GM23248 (cell line): ENCODE measurements at places on chromosomes 3 and 15. TPM values are rescaled to one million over a fixed set of nuclear protein-coding genes. Genes with fewer than 3 reads are reported as not detected.
A peak's percentile ranks its signal among the peaks of the same experiment; 100 is the strongest.

- DNase-seq = peak; percentile 50
Measured at GRCh38 chr15:95937128-95937528, 393.4 kb upstream of the NR2F2 start.

DNA sequence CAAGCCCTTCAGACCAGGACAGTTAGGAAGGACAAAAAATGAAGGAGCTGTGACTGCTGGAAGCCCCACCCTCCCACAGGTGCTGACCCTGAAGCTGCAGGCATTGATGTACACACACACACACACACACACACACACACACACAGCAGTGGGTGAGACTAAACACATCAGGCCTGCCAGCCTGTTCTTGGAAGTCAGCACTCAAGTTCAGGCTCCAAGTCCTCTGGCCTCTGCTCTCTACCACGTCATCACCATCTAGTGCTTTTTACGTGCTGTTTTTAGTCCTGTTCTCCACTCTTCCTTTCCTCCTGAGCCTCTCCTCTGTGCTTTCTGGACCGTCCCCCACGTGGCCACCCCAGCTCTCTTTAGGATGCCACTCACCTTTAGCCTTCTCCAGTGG, 5.4 kb upstream of the KBTBD12 start:
- DNase-seq = no peak

- no peak for DNase-seq
Measured at GRCh38 chr3:14875411-14876175, 56.8 kb downstream of the FGD5 start.

- peak; percentile 86 for DNase-seq
Measured at GRCh38 chr3:159964166-159964973, 24.3 kb upstream of the IL12A start.

GRCh38 chr15:66401130-66402021, 14.7 kb downstream of the MAP2K1 start:
- DNase-seq = peak; percentile 22

DNA sequence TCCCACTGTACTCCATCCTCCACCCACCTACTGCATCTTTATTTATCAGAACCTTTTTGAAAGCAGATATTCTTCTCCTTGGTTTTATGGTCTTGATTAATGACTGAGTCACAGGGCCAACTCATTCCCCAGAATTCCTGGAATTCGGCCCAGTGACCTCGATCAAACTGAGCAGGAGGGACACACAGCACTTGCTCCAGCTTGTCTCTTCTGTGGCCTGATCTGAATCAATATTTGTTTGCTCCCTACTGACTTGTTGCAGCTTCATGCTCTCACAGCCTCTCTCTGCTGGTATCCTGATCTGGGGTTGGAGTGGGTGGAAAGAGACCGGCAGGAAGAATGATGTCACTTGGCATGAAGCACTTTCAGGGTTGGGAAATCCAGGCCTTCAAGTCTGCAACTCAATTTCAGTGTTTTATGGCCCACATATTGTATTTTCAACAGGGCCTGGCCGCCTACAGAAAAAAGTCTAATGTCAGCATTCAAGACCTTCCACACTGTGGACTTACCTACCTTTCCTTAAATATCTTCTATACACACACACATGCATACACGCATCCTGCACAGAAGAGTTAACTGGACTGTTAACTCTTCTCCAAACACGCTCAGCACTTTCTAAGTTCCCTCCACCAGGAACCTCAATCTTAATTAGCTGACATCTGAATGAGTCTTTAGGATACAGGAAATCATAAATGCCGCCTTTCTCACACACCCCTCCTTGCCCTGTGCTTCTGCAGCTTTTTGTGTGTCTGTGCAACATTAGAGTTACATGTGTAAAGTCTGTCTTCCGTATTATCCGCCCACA, 4.6 kb downstream of the ANXA2 start:
- DNase-seq = peak; percentile 95

- DNase-seq = no peak
Measured at GRCh38 chr15:85955501-85956391, 123.9 kb upstream of the AGBL1 start.

DNA sequence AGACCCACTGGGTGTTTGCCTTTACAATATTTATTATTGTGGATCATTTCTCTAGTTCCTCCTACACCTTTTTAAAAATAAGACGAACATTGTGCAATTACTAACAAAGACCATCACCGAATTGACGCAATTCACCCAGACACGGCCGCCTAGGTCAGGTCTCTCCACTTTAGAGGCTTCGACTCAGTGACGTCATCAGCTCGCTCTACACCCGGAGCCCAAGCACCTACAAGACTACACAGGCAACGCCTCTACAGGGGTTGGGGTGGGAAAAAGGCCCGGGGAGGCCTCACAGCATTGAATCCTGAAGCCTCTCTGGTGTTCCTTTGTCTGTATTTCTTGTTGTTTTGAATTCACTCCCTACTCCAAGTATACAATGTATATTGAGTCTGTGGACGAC, 16.6 kb downstream of the ZIC4 start:
- DNase-seq = no peak

- peak; percentile 88 for DNase-seq
Measured at GRCh38 chr15:77402740-77403379, 17.0 kb downstream of the PEAK1 start.

GRCh38 chr3:188102861-188103547, 51.0 kb upstream of the LPP start:
- peak; percentile 56 for DNase-seq

DNA sequence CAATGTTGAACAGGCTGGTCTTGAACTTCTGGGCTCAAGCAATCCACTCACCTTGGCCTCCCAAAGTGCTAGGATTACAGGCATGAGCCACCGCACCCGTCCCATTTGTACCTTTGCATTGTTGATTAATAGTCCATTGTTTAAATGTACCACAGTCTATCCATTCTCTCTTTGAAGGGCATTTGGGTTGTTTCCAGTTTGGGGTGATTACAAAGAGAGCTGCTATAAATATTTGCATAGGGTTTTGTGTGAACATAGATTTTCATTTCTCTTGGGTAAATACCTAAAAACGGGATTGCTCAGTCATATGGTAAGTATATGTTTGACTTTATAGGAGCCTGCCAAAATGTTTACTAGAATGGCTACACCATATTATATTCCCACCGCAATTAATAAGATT, 13.7 kb upstream of the PTPRG start:
- DNase-seq = no peak

- DNase-seq = peak; percentile 23
Measured at GRCh38 chr15:93088981-93089726, at the start of gene RGMA. Gene RGMA, minus strand, starts transcription at chr15:93089211. Its CDS starts 279 bp downstream, at chr15:93088932.

DNA sequence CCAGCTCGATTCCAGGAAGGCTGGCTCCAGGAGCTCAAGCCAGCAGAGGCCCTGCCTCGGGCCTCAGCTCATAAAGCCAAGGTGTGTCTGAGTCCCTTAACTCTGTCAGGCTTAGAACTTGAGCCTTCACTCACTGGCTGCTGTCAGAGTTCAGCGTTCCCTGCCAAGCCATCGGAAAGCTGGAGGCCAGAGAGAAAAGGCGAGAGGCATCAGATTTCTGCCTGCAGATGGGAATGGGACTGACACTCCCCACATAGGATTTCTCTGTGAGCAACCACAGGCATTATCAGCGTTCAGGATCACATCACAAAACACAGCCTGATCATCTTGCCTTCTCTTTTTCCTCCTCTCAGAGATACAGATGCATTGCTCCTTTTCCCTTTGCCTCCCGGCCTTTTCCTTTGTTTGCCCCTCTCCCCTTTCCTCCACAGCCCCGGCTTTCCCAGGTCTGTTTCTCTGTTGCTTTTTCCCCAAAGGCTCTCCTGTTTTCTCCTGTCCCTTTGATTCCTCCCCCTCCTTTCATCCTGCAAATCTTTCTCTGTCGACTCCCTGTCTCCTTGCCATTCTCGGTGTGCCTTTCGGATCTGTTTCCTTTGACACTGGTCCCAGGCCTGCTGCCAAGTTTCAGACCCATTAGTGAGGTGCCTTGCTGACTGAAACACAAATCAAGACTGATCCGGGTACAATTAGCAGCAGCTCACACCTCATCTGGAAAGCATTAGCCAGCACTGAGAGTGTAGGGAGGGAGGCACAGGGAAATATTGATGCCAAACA, 44.5 kb upstream of the BOC start:
- DNase-seq = peak; percentile 66

DNA sequence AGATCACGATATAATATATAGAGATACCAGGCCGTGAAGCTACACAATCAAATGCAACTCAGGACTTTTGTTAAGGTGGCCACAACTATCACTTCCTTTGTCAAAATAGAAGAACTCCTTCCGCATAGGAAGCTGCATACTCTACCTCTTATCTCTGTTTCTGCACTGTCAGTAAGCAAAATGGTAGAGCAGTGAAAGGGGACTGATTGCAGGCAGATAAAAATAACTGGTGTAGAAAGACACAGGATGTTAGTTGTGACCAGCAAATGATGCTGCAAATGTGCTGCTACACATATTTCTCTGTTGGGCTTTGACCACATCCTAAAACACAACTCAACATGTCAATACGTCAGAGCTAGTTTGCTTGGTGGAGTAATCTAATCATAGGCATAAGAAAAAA, 16.3 kb upstream of the TRAT1 start:
- no peak for DNase-seq

GRCh38 chr3:186969607-186970006, 39.3 kb downstream of the ST6GAL1 start:
- no peak for DNase-seq

Gene SETD5
- 31.7 and 35.0 TPM in 2 replicates for polyA plus RNA-seq

Gene LRRK1
- 5.9 and 6.4 TPM in 2 replicates for polyA plus RNA-seq

Gene ERICH6
- 0.13 TPM in 1 of 2 replicates, not detected in the other for polyA plus RNA-seq
